ENCODE measurements at places on chromosomes 2 and 18.

- DNase-seq: no peak
Measured at GRCh38 chr2:184875911-184876310, 277.6 kb downstream of the ZNF804A start.

GRCh38 chr2:24871852-24872333 is 48.1 kb downstream of the ADCY3 start:
- DNase-seq: no peak

GRCh38 chr2:39703181-39703872 is 37.6 kb downstream of the TMEM178A start:
- DNase-seq: no peak

DNA sequence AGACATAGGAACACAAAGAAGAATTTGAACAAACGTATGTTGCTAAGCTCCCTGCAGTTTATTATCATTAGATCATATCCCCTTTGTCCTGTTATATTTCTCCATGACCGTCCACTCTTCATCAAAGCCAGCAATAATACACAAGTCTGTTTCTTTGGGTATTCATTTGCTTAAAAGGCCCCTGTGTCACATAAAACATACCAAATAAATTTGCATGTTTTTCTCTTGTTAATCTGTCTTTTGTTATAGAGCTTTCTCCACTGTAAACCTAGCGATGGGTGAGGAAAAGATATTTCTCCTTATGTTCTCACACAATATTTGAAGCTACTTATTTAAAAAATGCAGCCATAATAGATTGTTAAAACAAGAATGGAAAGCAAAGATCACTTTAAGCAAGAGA is 42.9 kb upstream of the REL start:
- DNase-seq: no peak

GRCh38 chr2:8965216-8965969 is 38.1 kb downstream of the MBOAT2 start:
- no peak for DNase-seq

DNA sequence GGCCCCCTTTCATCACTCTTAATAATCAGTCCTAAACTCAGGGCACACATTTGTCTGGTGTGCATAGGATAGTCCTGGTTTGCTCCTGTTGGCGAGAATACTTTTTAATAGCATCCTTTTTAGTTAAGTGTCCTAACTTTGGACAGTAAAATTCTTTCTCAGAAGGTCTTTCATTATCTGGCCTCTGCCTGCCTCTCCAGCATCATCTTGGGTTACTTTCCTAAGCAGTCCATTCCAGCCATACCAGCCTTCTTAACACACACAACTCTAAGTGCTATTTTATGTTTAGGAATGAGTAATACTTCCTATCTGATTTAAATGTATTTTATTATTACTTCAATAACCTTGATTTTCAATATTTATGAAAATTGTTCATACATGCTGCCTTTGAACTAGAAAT is 151.0 kb downstream of the ACOXL start:
- no peak for DNase-seq

GRCh38 chr2:215262741-215263362 is 49.0 kb upstream of the ATIC start:
- no peak for DNase-seq

GRCh38 chr18:76588601-76589226 is 93.7 kb upstream of the ZNF516 start:
- DNase-seq: no peak

DNA sequence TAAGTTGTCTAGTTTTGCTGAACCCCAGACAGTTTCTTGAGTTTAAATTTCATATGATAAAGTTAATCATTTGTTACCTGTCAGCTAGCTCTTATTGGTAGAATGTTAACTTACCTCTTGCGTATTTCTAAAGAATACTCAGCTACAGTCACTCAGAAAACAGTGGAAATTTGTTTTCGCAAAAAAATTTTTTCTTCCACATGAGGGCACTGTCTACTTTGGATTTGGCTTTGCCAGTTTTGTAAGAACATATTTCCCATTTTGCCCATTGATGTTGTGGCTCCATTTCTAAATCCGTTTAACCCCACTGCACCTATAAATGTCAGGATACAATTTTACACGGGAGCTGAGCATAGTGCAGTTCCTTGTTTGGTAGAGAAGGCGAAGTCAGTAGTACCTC is 19.1 kb upstream of the GCFC2 start:
- DNase-seq: no peak

GRCh38 chr2:14401873-14402272 is 230.6 kb upstream of the LRATD1 start:
- no peak for DNase-seq

GRCh38 chr2:176710657-176711186 is 441.5 kb downstream of the MTX2 start:
- no peak for DNase-seq

GRCh38 chr2:106096299-106097037 is 97.6 kb downstream of the UXS1 start:
- peak; percentile 52 for DNase-seq

DNA sequence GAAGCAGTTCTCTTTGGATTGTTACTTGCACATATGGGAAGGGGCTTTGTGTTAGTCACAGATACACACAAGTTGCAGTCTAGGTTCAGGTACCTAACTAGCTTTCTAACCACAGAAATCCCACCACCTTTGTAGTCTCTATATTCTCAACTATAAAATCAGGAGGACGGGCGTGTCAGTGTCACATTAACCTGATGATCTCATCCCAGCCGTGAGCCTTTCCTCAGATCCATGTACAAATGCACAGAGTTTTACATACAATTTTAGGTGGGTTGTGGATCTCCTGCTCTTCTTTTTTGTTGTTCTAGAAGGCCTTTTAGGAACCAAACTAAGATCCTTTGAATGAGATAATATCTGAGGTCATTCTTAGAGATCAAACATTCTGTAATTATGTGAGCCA is 94.0 kb downstream of the ZNF532 start:
- no peak for DNase-seq

DNA sequence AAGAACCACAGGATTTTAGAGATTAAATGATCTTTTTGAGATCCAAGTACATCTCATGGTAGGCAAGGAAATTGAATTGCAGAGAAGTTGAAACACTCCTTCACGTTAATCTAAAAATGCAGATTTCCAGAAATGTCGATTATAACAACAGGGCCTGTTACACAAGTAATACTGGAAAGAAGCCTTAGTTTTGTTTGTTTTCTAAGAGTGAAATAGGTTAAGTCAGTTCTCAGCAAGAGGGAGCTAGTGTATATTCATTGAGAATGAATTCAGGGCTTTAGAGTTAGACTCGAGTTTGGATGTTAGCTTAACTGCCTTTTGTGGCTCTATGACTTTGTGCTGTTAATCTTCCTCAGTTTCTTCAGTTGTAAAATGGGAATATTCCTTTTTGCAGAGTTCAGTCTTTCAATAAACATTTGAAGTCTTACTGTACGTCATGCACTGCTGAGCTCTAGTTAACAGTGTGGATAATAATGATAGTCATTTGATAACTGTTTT is 926 bp downstream of the NDUFV2 start:
- peak; percentile 60 for DNase-seq

- no peak for DNase-seq
Measured at GRCh38 chr2:219496825-219497494, 1.7 kb upstream of the GMPPA start.

DNA sequence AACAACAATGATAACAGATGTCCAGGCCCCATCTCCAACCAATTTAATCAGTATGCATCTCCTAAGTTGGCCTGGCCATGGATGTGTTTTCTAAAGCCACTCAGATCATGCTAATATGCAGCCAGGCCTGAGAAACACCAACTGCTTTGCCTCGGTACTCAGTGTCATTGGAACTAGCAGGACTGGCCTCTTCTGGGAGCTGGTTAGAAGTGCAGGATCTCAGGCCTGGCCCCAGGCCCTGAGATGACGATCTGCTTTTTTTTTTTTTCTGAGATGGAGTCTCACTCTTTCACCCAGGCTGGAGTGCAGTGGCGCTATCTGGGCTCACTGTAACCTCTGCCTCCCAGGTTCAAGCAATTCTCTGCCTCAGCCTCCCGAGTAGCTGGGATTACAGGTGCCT is 69.1 kb downstream of the IRS1 start:
- DNase-seq: no peak

DNA sequence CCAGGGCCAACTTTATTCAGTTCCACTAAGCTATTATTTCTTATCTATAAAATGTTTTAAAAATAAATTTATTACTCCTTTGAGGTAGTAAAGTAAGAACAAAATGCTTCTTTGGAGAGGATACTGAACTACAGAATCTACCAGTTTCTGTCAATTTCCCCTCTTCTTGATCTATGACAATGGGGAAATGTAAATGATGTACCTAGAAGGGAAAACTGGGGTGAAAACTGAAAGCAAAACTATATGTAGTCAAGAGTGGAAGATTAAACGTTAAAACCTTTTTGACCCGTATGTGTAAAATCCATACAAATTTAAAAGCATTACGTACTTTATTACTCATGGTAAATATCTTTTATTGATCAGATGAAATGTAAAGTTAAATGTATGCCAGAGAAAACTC is 1287.8 kb upstream of the TMEFF2 start:
- DNase-seq: peak; percentile 17

DNA sequence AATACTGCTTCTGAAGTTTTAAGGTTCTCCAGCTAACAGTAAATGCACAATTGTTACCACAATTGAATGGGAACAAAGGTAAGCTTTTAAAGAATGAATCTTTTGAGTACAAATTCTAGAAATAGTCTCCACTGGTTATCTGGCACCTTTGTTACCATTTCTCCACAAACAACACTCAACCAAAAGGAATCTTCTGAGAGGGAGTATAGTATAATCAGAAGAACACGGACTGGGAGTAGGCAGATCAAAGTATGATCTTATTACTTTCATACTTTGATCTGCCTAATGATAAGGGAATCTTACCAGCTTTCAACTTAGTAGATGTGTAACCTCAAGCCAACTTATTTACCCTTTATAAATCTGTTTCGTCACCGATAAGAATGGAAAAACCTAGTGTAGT is 1.4 kb downstream of the CEP76 start:
- DNase-seq: no peak

Data from CD4-positive, alpha-beta T cell treated with Interferon alpha-2 for 1 hour (primary cell).